Caudate nucleus (tissue), 63 donors: ENCODE measurements at places on chromosomes 3 and 15.
A peak's percentile ranks its signal among the peaks of the same experiment; 100 is the strongest.

DNA sequence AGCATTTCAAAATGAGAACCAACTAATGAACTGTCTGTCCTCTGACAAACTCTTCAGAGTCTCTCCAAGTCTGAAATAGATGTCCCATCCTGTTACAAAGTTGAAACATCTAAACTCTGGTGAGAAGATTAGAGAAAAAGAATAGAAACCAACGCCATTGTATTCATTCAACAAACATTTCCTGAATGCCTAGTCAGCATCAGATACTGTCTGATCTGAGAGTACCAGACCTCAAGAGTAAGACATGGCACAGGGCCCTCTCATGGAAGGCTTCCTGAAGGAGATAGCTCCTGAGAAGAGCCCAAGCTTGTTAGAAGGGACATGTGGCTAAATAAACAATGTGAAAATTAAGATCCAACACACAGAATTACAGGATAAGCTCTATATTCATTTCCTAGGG lies 164.1 kb upstream of the LRRN1 start:
- no peak for DNase-seq

- DNase-seq: no peak
Measured at GRCh38 chr3:1962396-1963088, 136.1 kb upstream of the CNTN4 start.

DNA sequence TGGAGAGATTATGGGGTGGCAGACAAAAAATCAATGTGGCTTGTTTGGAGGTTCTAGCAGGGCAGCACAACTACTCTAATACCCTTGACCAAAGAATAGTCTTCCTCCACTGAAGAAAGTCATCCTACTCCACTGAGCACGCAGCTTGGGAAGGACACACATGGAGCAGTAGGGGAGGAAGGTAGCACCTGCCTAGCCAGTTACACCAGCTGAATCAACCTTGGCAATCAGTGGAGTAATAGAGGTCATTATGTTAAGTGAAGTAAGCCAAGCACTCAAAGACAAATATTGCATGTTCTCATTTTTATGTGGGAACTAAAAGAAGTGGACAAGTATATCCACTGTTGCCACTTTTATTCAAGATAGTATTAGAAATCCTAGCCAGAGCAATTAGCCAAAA lies 555.8 kb upstream of the ALCAM start:
- DNase-seq: no peak

- peak; percentile 24 for DNase-seq
Measured at GRCh38 chr3:53495520-53496391, 1.3 kb downstream of the CACNA1D start.

- DNase-seq: no peak
Measured at GRCh38 chr3:159971311-159971710, 17.3 kb upstream of the IL12A start.

DNA sequence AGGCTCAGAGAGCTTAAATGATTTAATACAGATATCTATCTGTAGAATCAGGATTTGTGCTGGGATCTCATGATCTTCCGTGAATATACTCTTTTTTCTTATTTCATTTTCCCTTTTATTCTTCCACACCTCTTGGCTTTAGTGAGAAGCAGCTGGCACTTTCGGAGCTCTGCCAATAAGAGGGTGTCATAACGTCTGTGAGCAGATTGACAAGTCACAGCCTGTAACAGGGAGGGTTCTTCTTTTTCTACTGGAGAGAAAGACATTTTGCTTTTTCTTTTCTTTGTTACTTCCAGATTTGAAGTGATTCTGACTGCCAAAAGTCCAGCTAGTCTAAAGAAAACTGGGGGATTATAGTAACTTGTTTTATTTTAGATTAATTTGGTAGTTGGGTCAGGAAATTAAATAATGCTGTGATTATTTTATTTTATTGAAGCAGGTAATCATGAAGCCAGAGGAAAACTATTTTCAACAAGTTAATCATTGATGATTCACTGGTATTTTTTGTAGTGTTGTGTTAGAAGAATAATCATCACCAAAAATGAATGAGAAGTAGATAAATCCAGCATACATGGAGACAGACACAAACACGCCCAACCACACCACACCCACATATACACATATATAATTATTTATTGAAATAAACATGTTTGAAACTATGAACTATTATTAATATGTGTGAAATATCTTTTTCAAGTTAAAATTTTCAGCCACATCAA lies 69.8 kb downstream of the TNFAIP8L3 start:
- no peak for DNase-seq

DNA sequence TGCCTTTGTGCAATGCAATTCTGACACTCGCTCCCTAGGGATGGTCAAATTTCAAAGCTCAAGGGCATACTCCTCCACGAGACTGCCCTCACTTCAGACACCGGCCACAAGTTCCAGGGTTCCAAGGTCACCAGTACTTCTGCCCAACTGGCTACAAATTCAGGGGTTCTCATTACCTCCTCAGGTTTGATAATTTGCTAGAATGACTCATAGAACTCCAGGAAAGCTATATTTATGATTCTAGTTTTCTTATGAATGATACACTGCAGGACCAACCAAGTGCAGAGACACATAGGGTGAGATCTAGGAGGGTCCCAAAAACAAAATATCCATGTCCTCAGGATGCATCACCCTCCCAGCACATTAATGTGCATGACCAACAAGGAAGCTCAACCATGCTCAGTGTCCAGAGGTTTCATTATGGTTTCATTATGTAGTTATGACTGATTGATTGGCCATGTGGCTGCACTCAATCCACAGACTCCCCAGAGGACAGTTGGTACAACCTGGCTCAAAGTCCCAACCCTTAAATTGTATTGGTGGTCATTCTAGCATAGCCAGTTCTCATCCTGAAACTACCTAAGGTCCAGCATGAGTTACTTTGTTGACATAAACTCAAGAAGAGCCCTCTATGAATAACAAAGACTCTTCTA lies 170.4 kb upstream of the LRRN1 start:
- DNase-seq: no peak

DNA sequence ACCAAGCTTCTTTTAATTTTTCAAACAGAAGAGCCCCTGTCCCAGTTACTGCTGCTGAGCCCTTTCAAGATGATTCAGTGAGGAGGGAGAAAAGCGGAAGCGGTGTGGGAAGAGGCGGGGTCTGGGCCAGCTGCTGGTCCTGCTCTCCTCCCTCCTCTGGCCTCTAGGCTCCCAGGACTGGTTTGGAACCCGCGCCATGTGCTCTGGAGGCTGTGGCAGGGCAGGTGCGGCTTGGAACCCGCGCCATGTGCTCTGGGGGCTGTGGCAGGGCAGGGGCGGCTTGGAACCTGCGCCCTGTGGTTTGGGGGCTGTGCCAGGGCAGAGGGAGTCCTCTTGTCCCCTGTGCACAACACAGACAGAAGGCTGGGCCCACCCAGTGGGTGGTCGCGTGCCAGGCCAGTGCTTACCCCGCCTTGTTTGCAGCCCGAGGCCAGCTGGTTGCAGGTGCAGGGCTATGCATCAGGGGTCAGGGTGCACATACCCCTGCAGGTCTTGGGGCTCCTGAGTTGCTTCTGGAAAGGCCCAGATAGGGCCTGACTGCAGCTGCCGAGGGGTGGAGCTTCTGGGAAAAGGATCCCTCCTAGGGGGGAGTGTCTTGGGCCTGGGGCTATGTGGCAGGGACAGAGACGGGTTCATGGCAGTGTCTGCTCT lies 12.2 kb downstream of the ALG1L2 start:
- no peak for DNase-seq
